ENCODE measurements at places on chromosomes 16 and 17.

- DNase-seq = no peak
Measured at GRCh38 chr17:18039535-18040260, 490 bp downstream of the GID4 start.

GRCh38 chr17:16415031-16415924, at the start of gene TRPV2:
TRPV2 (plus strand) TSS chr17:16415571; CDS start chr17:16417669, 2,098 bp downstream.
- DNase-seq = no peak

DNA sequence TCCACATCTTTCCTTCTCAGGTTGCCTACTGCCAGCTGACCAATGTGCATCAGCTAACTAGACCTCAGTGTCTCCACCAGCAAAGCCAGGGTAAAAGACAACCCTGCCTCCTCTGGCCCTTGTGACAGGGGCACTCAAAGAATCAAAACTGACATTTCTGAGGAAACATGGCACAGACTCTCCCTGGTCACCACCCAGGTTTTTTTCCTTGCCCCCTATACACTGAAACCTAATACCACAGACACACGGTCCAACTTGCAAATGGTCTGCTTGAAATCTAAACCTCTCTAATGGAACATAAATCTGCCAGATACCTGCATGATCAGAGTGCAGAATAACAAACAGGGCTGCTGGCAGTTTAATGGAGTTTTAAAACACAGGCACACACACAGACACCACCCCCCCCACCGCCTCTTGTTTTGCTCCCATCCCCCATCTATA, 19.5 kb upstream of the CORO6 start:
- no peak for DNase-seq

DNA sequence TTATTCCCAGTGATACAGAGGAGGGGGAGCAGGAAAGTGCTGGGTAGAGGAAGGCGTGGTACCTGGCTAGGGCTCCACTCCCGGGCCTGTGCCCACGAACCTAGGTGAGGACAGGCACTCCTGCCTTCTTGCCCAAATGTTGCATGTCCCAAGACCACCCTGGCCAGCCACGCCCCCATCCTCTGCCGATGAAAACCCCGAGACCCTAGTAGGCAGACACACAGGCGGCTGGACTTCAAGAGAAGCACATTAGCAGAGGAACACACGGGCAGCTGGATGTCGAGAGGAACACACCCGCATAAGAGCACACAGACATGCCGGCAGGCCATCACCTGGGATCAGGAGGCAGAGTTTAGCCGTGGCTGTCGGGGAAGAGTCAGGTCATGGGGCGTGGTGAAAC, 1386.5 kb upstream of the GOT2 start:
- DNase-seq = no peak

DNA sequence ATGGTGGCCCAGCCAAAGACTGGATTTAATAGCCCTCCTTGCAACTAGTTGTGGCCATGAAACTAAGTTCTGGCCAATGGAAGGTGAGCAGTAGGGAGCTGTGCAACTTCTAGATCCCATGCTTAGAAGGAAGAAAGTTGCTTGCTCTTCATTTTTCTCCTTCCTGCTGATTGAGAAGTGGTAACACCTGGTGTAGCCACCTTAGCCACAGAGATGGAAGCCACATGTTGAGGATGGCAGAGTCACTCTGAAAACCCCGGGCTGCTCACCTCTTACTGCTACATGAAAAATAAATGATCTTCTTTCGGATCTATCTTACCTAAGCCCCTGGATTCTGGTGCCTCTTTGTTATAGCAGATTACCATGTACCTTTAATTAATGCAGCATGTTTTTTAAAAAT, 10.3 kb upstream of the ATP5MC1 start:
- DNase-seq = no peak

DNA sequence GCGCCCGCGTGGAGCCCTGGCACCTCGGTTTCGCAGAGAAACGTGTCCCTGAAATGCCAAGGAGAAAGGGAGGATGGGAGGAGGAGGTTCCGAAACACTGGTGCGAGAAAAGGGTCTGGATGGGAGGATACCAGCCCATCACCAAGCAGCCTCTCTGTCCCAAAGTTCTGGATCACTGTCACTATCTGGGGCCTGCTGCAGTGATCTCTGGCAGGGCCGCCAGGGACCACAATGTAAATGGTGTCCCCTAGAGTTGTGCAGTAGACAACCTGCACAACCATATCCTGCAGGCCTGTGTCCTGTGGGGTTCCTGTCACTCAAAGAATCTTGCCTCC, 229.3 kb downstream of the C16orf78 start:
- DNase-seq = no peak

DNA sequence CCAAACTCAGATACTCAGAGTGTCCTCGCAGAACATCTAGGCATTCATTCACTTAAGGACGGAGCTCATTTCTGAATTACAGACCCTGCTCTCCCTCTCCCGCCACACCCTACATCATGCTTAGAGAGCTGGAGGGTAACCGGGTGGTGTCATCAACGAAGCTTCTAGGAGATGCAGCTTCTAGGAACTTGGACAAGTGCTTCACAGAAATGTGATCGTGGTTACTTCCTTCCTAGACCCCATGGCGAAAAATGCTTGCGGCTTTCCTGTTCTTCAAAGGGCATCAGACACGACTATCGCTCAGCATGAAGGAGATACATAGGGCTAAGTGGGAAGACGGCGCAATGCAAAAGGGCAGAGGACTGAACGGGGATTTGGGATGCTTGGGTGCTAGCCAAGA, 126.8 kb downstream of the ZFHX3 start:
- no peak for DNase-seq

DNA sequence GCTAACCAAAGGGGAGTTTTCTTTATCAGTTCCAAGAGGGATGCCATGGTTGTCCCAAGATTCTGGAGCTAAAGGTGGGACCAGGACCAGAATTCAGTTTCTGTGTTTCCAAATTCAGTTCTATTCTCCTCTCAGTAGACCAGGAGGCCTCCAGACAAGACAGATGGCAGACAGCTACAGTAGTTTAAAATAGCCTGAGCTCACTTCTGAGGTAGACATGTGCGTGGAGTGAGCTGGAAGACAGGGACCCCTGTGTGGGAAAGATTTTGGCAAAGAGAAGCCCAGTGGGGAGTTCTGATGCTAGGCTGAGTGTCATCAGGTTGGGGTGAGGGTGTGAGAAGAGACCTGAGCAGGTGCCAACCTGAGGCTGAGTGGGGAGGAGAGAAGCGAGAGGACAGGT, 95.4 kb downstream of the PRKCB start:
- DNase-seq = no peak

- peak; percentile 80 for DNase-seq
Measured at GRCh38 chr17:81487487-81488275, 24.9 kb downstream of the ACTG1 start.

DNA sequence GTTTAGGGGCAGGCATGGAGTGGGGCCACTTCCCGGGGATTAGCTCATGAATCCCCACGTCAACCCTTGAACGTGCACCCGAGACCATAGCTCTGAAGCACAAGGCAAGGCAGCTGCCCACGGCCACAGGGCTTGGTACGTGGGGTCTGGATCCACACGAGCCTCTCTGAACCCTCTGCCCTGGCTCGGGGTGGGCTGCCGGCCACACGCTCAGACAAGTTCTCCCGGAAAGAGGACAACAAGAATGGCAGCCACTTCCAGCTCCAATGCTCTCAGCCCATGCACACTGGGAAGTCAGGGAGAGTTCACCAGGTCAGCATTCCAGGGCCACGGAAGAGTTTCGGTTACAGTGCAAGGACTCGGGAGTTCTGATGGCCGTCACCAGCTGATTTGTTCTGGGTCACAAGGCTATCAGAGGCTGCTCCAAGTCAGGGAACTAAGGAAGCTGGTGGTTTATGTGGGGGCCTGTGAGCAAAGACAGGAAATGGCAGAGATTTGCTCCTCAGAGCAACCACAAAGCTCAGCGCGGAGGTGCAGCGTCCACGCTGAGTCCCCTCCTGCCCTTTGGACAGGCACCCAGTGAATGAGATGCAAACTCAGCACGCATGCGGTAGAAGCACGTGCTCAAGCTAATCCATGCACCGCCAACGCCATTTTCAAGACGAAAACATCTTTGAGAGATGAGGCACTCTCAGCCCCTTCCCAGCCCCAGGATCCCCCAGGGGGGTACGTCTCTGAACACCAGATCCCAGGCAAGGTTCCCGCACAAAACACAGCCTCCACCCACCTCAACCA, 356.4 kb downstream of the FOXL1 start:
- DNase-seq = no peak

GRCh38 chr17:36671144-36671543, 69.8 kb downstream of the MRM1 start:
- DNase-seq = no peak

GRCh38 chr17:79255926-79256585, 181.4 kb downstream of the ENGASE start:
- no peak for DNase-seq

Data from left lung (tissue), 14 donors.